Activated CD4-positive, alpha-beta T cell treated with anti-CD3 and anti-CD28 coated beads, Interleukin-2, Interleukin-4, amounts not matched to agents 100 ng/mL and 50 ng/mL, durations not matched to agents 16 hours and 8 hours (primary cell): ENCODE measurements at places on chromosomes 3 and 15.
A peak's percentile ranks its signal among the peaks of the same experiment; 100 is the strongest.

GRCh38 chr15:99977929-99978328, 244.7 kb upstream of the LYSMD4 start:
- DNase-seq = no peak

GRCh38 chr3:159929171-159930141, 59.2 kb upstream of the IL12A start:
- peak; percentile 2 for DNase-seq

GRCh38 chr3:120449701-120450599, 842 bp downstream of the FSTL1 start:
- no peak for DNase-seq

DNA sequence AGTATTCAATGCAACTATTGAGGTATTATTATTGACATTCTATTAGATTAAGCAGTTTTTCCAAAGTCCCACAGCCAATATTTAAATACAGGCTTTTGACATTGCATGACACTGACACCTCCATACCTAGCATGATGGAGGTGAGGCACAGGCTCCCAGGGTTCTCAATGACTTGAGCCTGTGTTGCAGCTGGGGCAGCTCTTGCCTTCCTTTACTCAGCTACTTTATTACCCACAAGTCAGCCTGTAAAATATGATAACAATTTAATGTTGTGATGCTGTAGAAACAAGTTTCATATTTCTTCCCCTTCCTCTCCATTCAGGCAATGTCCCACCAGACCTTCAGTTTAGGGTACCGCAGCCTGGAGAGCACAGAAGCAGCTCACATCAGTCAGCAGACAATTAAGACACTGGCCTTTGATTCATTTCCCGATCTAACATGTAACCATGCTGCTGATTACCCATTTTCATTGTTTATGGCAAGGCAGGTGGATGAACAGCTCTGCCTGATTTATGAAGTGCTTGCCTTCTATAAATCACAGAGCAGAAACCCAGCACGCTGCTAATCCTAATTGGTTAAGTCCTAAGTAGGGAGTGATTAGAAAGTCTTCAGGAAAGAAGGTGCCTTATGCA, 826.1 kb downstream of the AGBL1 start:
- DNase-seq = no peak

DNA sequence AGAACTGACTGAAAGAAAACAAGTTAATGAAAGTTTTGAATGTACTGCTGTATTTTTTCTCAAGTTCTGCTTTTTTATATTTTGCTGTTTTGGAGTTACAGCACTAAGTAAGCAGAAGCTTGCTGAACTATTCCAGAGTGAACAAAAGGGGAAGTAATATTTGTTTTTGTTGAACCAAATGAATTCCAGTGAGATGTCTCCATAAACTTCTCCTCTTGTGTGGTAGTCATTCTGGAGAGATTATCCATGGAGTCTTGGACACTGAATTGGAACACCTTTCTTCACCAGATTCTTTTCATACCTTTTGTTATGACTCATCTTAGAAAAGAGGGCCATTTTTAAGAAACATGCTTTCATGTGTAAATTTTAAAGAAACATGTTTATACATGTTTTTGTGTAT, 8.8 kb downstream of the ANKUB1 start:
- DNase-seq = no peak

- no peak for DNase-seq
These were observed 15.3 kb downstream of the TNK2 start for GRCh38 chr3:195893044-195893395.

DNA sequence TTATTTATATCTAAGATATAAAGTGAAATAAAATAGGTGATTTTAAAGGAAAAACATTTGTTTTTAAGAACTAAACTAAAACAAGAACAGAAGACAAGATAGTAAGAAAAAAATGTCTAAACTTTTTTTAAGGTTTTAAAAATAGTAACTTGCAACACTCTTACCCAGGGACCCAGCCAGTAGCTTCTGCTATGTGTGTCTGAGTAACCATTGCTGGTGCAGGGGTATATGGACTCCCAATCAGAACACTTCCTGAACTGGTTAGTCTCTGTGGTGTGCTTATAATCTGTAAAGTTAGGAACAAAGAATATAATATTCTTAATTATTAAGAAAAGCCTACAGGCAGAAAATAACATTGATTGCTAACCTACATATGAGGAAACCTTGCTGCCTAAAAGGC, 118.4 kb downstream of the ATP1B3 start:
- DNase-seq = no peak

DNA sequence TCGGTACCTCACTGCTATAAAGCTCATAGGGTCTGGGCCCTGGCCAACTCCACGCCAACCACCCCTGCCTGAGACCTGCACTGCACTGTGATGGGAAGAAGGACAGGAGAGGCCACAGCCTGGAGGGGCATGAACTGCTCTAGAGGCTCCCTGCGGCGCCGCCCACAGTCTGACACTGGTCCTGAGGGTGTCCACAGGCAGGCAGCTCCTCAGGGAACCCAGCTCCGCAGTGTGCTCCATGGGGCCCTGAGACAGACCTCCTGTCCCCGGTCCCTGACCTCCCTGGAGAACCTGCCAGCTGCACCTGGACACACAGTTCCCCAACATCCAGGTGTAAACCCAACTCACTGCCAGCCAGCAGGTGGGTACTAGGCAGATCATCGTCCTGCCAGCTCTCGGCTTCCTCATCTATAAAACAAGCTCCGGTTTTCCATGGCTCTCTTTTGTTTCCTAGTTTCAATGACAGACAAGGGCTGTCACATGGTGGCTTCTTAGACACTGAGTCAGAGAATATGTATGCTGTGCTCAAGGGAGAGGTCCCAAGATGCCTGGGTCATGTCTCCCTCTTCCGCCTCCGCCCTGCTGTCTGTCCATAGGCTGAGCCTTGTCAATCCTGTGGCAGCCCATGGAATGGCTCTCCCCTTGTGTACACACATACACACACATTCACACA, 5.1 kb upstream of the HAPLN3 start:
- DNase-seq = no peak

- DNase-seq = no peak
These were observed 868 bp downstream of the SATB1 start for GRCh38 chr3:18424213-18424728.

- no peak for DNase-seq
These were observed 1.8 kb upstream of the ZNF385D start for GRCh38 chr3:21752749-21753347.

DNA sequence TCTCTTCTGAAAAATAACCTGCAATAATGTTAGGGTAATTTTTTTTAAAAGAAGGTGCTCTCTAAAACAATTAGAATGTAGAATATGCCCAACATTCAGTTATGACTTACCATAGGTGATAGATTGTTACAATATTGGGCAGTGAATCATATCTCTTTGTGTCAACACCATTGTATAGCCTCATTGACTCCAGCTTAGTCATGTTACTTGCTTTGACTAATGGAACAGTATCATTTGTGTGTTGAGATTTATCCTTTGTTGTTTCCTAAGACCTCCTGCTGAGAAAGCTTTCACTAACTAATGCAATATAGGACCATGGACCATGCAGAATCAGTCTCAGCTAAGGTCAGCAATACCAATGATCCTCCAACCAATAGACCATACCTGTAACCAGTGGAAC, 1106.4 kb downstream of the SI start:
- no peak for DNase-seq

- DNase-seq = no peak
These were observed 64.3 kb downstream of the RYK start for GRCh38 chr3:134186391-134186790.

- no peak for DNase-seq
These were observed 76.3 kb upstream of the UMPS start for GRCh38 chr3:124653797-124654469.

GRCh38 chr3:122318620-122319019, 6.4 kb upstream of the CSTA start:
- DNase-seq = no peak

DNA sequence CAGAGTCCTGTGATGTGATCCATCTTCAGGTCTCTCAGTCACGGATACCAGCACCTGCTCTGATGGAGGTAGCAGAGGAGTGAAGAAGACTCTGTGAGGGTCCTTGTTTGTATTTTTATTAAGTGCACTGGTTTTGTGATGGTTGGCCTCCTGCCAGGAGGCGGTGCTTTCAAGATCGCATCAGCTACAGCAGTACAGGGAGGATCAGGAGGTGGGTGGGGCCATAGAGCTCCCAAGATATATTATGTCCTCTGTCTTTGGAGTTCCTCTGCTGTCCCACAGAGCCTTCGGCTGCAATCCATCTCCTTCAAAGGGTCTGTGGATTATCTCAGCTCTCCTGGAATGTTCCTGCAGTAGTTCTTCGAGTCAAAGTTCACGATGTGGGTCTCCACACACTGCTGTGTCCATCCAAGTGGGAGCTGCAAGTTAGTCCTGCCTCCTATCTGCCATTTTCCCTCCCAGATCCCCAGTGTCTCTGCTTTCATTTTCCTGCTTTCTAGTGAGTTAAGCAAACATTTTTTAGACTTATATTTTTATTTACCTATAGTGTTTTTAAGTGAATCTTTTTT, 54.7 kb downstream of the TM2D3 start:
- no peak for DNase-seq

DNA sequence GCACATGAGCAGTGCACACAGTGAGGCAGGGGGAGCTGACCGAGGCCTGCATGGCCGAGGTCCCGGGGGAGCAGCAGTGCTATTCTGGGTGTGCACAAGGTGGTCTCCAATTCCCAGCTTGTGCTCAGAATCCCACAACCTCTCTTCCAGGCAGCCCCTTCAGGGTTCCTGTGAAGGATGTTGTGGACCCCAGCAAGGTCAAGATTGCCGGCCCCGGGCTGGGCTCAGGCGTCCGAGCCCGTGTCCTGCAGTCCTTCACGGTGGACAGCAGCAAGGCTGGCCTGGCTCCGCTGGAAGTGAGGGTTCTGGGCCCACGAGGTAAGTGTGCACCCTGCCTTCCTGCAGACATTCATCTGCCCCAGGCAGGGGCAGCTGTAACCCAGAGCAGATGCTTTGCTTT, 80.2 kb downstream of the DNASE1L3 start:
- no peak for DNase-seq

DNA sequence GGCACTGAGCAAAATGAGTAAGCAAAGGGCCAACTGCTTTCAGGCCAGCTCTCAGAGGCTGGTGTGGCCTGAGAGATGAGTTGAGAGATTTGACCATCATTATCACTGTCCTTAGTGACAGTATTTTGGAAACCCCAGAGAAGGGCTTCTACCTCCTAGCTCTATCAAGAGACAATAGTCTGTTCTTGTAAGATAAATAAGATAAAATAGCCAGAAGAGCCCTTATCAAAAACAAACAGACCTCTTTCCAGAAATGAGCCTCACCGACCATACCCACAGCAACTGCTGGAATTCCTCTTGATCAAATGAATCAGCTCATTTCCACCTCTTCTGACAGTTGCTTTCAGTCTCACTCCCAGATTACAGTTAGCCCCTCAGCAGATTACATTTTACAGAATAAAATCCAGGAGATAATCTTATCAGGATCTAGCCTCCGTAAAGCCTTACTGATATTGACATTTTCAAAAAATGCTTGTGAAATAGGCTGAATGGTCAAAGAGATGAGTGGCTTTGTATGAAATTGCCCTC, 4.5 kb downstream of the HDC start:
- peak; percentile 82 for DNase-seq

- DNase-seq = no peak
These were observed 24.4 kb downstream of the PTPN9 start for GRCh38 chr15:75554717-75555116.

DNA sequence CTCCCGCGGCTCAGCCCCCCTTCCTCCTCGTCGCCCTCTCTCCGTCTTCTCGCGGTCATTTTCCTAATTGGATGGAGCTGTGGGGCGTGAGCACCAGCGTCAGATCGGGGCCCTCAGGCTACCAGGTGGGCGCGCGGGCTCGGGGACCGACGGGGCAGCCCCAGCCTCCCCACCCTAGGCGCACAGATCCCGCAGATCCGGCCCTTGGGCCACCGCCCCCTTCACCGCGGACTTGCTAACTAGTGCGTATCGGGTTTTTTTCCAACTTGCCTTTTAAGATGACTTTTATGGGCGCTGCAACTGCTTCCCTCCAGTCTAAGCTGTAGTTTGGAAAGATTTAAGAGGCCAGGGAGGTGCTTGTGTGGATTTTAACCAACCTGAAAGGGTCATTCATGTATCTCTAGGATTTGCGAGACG, 1.3 kb downstream of the ZNF710 start:
- no peak for DNase-seq

GRCh38 chr3:172407872-172408271, 40.4 kb downstream of the GHSR start:
- no peak for DNase-seq

- DNase-seq = no peak
These were observed 47.2 kb downstream of the LEO1 start for GRCh38 chr15:51924156-51925068.

DNA sequence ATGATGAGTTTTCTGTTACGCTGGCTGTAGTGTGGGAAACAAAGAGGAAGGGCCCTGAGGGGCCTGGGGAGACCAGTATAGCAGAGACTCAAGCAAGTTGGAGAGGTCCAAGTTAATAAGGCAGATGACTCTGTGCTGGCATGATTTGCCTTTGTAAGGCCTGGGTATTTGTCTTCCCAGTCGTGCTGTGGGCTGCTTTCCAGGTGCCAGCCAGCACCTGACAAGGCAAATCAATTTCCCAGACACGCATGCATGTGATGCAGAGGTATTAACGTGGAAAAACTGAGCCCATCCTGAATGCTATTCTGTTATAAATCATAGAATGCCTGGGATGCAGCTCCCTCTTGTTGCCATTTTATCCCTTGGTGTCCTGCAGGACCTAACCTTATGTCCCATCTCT, 175.6 kb downstream of the MFSD1 start:
- DNase-seq = no peak

DNA sequence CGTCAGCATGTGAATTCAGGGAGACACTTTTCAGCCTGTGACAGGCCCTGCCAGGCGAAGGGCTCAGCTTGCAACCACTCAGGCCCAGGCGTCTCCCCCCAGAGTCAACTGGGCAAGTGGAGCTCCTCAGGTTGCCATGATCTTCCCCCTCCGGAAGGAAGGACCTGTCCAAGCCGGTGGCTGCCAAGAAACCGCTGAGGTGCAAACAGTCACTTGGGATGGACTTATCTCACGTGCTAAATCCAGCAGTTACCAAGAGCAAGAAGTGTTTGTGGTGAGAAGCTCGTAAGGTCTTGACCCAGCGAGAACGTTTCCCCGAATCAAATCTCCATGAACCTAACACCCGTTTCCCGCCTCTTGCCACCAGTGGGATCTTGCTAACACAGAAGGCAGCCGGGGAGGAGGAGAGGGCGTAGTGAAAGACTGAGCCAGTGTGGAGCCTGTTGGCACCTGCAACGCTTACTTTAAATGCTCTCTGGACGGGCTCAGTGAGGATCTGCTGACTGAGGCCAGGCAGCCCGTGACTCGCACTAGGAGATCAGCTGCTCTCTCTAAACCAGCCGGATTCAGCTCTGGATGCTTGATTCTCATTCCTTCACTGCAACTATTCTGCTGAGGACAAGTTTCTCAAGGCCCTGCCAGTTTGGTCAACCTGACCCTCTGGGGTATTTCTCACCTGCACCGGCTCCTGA, 39.0 kb downstream of the IQSEC1 start:
- DNase-seq = no peak

GRCh38 chr3:118476885-118477618, 557.6 kb downstream of the IGSF11 start:
- no peak for DNase-seq

DNA sequence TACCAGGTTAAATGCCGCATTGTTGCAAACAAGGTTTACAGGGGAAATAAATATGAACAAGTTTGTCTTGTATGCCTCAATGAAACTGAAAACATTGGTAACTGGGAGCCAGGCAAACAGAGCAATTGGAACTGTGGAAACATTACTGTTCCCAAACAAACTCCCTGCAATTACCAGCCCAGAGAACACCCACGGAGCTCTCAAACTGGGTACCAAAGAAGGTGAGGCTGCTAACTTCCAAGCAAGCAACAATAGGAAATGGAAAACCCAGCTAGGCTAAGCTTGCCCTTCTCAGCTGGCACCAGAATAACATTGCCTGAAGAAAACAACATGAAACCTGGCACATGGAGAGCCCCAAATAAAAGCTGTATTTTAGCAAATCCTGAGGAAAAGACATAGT, 218.9 kb upstream of the THRB start:
- DNase-seq = no peak
